OCI-M1 (cell line): ENCODE measurements at places on chromosomes 2 and 18.

DNA sequence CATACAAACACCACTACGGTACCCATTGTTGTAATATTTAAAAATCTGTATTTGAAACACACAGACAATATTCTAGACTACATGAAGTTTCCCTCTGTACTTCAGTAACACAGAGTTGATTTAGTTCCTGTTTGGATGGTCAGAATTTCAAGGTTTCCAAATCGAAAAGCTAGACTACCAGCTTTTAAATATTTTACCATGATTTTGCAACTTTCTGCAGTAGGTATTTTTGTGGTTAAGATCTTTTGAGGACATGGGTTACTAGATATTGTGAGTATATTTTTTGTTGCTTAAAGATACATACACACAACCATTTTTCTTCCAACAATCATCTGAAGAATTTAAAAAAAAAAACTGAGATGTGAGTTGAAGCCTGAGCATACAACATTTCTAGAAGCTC, 10.9 kb downstream of the SERPINB5 start:
- peak; percentile 14 for DNase-seq

- no peak for DNase-seq
Measured at GRCh38 chr2:29401994-29402393, 286.8 kb downstream of the CLIP4 start.

GRCh38 chr2:39504790-39505335, 67.8 kb upstream of the MAP4K3 start:
- DNase-seq: no peak

GRCh38 chr2:104746858-104747257, 107.1 kb upstream of the POU3F3 start:
- no peak for DNase-seq

- no peak for DNase-seq
Measured at GRCh38 chr2:9707008-9707407, 76.2 kb upstream of the YWHAQ start.

- no peak for DNase-seq
Measured at GRCh38 chr2:120341977-120342376, 4.0 kb upstream of the INHBB start.

GRCh38 chr2:138626148-138626547, 124.6 kb downstream of the SPOPL start:
- peak; percentile 22 for DNase-seq

GRCh38 chr2:190023860-190024259, 38.7 kb downstream of the MSTN start:
- peak; percentile 84 for DNase-seq

GRCh38 chr18:13368080-13368813, 149.7 kb downstream of the LDLRAD4 start:
- DNase-seq: no peak

DNA sequence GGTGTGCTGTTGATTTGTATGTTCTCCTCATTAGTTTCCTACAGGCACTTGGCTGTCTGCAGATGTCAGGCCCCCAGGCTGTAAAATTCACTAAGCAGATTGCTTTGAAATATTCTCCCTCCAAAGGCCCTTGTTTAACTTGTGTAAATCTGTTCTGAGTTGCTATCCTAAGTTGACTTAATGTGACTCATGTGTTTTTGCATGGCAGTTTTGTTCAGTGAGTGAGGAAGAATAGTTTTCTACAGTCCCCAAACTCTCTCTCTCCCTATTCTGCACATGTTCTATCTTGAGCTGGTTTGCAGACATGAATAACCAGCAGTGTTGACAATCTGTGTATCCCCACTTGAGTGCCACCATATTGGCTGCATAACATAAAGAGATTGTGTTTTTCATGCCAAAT, 1005.4 kb upstream of the DDX18 start:
- DNase-seq: no peak

DNA sequence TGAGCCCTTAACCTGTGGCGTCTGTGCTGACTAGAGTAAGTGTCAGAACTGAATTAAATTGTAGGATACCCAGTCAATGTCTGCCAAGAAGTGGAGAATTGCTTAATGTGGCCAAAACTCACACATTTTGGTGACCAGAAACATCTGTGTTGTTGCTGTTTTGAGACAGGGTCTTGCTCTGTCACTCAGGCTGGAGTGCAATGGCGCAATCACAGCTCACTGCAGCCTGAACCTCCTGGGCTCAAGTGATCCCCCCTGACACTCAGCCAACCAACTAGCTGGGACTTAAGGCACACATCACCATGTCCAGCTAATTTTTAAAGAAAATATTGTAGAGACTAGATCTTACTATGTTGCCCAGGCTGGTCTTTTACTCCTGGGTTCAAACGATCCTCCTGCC, 34.4 kb upstream of the RTN4 start:
- DNase-seq: no peak

DNA sequence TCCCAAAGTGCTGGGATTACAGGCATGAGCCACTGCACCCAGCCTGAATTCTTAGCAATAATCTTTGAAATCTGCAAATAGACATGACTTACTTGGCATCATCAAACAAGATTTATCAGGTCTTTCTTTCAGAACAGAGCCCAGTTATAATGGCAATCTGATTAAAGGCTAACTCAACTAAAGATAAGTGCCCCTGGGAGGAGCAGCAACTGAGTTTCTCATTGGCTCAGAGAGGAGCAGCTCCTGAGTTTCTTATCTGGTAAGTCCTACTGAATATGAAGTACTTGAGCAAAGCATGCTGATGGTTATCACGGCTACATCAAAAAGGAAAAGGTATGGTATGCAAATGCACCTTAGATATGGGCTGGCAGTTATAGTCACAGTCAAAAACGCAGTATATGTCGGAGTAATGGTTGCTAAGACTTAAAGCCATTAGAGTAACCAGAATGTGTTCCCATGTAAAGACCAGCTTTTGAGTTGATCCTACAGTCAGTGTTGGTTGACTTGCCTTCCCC, 15.0 kb upstream of the AP1S3 start:
- no peak for DNase-seq

DNA sequence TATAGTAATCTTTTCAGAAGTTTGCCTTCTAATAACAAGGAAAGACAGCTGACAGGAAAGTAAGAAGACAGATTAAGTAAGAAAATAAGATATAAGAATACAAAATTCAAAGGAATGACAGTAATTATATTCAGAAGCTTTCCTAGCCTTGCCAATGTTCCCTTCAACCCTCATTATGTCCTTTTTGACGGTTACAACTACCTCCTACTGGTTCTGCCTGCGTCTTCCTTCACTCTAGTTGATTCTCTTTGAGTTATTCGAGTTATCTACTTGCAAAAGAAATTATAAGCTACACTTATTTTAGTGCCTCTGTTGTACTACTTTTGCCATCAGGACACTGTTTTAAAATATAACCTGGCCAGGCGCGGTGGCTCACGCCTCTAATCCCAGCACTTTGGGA, 218.9 kb upstream of the GYPC start:
- DNase-seq: no peak

GRCh38 chr18:57906852-57907251, 103.7 kb upstream of the ATP8B1 start:
- DNase-seq: no peak

DNA sequence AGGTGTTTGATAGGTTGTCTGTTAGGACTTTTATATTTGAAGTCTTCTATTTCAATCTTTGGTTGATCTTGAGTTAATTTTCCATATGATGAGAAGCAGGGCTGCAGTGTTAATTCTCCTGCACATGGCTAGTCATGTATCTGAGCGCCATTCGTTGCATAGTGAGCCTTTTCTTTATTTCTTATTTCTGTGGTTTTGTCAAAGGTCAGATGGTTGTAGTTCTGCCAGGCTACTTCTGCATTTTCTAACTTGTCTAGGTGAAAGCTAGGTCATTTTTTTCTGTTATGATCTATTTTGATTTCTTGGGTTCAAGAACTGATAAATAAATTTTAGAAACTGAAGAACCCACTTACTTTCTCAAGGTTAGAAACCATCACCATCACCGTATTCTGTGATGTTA, 56.7 kb downstream of the CCDC74A start:
- DNase-seq: peak; percentile 23

DNA sequence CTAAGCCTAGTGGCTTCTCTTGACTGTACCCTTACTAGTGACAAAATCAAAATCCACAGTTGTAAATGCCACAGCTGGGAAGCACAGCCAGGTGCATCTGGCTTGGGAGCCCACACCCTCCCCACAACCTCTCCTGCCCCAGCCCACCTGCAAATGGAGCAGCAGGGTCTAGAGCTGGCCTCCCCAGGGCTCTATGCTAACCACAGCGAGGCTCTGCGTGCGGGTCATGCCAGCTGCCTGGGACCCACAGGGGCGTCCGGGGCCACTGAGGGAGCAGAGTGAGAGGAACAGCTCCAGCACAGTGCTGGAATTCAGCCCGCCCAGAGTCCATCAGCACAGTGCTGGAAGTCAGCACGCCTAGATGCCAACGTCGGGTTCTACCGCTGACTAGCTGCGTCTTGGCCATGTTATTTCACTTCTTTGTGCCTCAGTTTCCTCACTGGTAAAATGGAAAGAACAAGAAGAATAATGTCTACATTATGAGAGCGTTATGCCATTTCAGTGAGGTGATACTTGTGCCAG, 109.1 kb upstream of the ID2 start:
- no peak for DNase-seq

- DNase-seq: no peak
Measured at GRCh38 chr2:95149397-95149984, 10.2 kb downstream of the ZNF514 start.

DNA sequence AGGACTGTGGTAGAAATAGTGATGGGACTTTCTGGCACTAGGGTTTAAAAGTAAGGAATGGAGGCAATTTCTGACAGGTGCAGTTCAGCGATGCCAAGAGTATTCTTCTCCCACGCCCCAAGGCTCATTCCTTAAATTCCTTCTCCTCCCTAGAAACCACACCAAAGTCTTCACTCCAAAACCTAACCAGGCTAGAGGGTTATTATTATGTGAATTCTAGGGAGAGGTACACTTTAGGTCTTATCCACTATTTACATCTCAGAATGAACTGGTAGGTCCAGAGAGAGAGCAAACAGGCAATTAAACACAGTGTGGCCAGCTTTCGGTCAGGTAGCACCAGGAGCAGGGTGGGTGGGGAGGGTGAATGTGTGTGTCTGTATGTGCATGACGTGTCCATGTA, 11.4 kb downstream of the IL1F10 start:
- DNase-seq: no peak

GRCh38 chr18:7987284-7987976, 420.3 kb downstream of the PTPRM start:
- DNase-seq: no peak

GRCh38 chr18:7735196-7735595, 168.1 kb downstream of the PTPRM start:
- DNase-seq: no peak

GRCh38 chr2:18413676-18414396, 146.6 kb downstream of the RDH14 start:
- peak; percentile 50 for DNase-seq

DNA sequence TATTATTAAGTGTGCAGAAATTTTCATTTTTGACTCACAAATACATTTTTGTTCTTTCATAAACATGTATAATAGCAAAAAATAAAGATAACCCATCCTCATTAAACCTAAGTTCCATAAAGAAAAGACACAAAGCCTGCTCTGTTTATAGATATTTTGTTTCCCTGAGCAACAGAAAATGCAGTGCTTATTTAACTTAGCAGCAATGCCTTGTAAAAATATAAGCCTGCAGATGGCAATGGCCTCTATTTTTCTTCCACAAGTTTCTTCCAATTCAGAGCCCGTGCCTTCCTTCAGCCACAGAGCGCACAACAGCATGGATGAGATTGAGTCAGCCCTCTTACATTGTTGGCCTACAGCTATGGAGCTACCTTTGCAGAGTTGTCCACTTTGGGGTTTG, 43.6 kb downstream of the PKP4 start:
- no peak for DNase-seq

- no peak for DNase-seq
Measured at GRCh38 chr18:40902436-40902835, 1052.6 kb upstream of the PIK3C3 start.

DNA sequence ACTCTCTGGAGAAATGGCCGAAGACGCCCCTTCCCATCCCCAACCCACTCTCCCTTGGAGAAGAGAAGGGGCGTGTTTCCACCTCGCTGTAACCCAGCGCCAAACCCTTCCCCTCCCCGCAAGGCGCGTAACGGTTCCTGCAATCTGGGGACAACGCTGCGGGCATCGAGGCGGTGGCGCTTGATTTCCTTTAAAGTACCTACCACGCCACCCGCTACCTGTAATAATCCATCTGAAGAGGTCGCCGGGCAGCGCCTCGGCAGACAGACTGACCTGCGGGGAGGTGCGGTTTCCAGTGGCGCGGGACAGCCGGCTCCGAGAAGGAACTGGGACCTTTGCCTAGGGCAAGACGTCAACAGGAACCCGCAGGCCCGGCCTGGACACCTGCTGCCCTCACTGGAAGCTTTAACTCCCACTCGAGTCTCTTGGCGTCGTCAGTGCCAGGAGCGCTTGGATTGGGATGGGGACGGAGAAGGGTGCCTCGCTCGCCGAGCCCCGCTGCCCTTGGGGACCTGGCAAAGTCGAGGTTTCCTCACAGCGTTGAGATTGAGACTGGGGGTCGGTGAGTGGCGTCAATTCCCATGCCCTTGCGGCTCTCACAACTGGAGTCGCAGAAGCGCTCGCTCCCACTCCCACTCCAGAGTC, at the start of gene CYP1B1:
CYP1B1 (minus strand) TSS at position 645 of the 645 bp plus-strand sequence. CDS start 763 bp downstream, outside the sequence.
- DNase-seq: no peak

DNA sequence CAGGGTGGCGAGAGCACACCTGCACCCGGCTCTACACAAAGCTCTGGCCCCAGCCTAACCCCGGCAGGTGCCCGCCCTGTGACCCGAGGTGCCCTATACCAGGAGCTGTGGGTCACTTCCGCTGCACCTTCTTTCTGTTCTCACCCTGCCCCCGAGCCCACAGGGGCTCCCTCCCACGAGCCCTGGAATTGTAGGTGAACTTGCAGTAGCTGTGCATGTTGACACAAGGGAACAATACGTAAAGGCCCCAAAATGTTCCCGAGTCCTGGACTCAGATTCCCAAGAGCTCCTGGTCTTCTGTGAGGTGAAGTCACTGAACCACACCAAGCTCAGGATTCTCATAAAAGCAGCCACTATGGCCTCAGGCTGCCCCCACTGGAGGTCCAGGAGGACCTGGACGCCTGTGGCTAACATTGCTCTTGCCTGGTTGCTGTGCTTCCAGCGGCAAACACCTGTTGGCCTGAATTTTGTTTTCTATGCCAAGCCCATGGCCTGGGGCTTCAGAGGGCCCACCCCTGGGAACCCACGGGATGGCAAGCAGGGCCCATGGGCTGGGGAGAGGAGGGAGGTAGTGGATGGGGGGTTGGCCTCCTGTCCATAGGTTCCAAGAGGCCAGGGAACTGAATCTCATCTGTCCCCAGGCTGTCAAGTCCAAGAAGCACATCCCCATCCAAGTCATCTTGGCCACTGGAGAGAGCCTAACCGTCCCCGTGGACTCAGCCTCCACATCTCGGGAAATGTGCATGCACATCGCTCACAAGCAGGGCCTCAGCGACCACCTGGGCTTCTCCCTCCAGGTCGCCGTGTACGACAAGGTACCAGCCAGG, 23.2 kb upstream of the GPR17 start:
- no peak for DNase-seq

- DNase-seq: peak; percentile 89
Measured at GRCh38 chr2:39377226-39377939, 59.7 kb downstream of the MAP4K3 start.
